ENCODE measurements at places on chromosomes 13 and 19.

DNA sequence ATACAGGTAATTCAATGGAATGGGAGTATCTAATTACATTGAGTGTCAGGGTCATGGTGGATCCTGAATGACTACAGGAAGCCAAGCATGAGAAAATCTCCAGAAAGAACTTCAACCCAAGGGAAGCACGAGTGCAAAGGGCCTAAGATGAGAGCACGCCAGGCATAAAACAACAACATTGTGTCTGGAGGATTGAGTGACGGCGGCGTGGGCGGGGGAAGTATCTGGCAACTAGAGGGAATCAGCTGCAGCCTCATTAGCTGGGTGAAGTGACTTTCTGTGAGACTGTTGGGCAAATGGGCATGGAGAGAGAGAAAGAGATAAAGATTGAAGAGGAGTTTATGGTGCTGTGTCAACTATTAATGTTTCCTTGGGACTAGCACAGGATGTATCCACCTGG lies 194.3 kb downstream of the GPC6 start:
- DNase-seq, result no peak

GRCh38 chr13:32904266-32904665 lies 112.0 kb upstream of the KL start:
- DNase-seq, result no peak

DNA sequence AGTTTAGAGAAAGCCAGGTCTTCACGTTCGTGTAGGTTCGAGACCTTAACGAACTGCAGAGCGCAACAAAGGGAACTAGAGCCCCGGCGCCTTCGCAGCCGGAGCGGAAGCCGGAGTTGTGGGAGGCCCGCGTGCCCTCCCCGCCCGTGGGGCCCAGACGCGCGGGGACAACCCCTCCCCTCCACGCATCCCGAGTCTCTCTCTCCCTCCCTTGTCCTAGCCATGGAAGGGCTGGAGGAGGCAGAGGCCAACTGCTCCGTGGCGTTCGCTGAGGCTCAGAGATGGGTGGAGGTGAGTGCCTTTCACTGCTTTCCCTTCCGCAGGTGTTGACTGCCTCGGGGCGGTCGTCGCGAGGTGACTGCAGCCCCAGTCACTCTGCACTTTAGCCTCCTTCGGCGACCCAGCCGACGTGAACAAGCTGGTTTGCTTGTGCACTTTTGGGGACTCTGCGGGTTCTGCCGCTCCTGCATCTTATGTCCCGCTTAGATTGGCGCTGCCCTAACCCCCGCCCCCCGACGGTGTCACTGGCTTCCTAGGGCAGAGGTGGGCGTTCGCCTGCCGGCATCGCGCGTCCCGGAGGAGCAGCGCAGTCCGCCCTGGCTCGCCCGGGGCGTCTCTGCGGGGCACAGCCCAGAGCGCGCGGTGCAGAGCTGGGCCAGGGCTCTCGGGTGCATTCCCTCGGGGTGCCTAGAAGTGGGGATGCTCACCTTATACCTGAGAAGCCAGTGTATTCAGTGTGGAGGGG lies 478 bp downstream of the LMO7 start:
- DNase-seq, result no peak

- no peak for DNase-seq
These were observed 132.1 kb downstream of the URI1 start for GRCh38 chr19:30074096-30074495.

DNA sequence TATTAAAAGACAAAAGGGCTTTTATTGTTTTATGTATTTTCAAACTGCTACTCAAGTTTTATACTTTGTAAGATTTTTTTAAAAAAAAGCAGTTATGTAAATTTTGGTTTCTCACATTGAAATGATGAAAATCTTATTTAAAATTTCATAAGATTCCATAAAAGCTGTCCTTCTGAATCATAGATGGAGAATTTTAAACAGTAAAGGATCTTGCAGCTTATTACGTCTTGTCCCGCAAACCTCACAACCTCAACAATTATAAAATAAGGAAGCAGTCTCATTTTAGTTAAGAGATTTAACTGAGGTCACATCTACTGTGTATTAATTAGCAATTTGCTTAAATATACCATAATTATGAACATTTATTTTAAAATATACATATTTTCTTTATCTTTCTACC lies 581.0 kb upstream of the SPRY2 start:
- no peak for DNase-seq

DNA sequence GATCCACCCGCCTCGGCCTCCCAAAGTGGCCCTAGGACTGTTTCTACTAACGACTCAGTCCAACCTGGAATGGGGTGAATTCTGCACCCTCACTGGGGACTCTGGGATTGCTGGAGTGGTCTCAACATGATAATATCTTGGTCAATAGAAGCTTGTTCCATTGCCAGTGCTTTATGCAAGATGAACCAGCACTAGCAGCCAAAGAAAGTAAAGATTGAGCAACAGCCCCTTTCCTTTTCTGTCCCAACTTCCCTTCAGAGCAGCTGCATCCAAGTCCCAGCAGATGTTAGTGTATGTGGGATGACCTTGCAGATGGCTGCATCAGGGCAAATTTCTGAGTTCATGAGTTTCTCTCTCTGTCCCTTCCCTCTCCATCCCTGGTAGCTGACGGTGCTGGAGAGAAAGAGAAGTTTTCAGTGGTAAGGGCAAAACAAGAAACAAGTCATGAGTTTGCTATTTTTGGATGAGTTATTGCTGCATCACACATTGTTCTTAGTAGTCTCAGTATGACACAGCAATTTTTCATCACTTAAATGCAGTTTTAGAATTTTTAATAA lies 183.6 kb upstream of the EDNRB start:
- no peak for DNase-seq

DNA sequence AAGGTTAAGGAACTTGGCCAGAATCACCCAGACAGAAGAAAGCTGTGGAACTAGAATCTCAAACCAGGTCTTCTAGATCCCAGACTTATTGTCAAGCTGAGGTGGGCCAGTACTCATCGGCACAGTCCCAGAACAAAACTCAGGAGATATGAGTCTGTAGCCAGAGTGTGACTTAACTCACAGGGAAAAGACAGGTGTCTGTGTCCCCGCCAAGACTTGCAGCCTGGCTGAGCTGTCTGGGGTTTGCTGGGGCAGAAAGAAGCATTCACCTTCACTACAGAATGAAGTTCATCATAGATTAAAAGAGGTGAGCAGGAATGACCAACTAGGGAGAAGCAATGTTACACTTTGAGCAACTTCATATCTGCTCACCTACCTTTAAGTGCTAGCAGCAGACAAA lies 257.2 kb downstream of the FOXO1 start:
- no peak for DNase-seq

DNA sequence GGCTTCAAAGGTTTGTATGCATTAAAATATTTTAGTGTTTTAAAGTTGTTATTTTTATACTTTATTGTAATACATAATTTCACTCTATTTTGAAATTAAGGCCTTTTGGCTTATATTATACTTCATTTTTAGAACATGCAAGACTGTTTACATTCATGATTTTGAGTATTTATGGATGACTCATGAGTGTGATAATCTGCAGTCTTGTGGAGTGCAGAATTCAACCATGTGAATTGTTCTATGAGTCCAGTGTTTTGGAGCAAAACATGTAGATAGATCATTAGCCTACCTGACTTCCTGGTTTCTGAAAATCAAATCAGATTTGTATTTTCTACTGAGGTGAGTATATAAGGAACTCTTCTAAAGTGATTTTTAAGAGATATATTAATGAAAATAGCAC lies 241.8 kb downstream of the PCCA start:
- no peak for DNase-seq

- no peak for DNase-seq
These were observed 12.7 kb downstream of the GTF3A start for GRCh38 chr13:27437126-27437525.

DNA sequence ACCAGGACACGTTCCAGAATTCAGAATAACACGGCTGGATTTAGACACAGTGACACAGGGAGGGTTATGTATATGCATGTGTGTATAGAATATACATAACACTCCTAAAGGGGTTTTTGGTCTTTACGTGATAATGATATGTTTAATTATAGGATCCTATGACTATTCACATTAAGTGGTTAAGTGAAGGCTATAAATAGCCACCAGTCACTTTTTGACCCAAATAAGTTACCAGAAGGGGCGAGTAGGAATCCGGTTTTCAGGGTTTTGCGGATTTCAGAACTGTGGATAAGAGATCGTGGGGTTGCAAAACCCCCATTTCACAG lies 6.9 kb downstream of the ANGPTL6 start:
- no peak for DNase-seq

DNA sequence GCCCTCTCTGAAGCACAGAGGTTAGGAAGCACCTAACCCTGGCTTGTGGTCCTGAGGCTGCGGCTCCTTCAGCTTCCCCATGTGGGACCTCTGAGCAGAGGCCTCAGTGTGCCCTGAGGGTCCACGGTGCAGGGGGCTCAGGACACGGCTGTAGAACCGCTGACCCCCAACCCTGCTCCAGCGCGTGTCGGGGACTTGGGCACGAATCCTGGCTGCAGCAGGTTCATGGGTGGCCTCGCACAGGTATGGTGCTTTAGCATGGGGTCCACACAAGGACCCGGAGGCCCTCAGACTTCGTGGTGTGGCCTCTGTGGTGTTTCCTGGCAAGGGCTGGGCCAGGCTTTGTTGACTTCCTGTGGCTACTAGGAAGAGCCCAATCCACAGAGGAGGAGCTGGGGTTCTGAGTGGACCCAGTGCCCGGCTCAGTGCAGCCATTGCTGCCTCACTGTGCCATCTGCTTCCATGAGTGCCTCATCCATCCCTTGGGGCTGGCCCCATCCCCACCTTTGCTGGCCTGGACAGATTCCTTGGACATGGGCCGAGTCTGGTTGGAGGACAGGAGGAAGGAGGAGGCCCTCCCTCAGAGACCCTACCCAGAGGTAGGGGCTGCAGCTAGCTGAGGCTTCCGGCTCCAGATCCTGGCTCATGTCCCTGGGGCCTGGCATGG lies 24.5 kb downstream of the ZBTB7A start:
- DNase-seq, result no peak

DNA sequence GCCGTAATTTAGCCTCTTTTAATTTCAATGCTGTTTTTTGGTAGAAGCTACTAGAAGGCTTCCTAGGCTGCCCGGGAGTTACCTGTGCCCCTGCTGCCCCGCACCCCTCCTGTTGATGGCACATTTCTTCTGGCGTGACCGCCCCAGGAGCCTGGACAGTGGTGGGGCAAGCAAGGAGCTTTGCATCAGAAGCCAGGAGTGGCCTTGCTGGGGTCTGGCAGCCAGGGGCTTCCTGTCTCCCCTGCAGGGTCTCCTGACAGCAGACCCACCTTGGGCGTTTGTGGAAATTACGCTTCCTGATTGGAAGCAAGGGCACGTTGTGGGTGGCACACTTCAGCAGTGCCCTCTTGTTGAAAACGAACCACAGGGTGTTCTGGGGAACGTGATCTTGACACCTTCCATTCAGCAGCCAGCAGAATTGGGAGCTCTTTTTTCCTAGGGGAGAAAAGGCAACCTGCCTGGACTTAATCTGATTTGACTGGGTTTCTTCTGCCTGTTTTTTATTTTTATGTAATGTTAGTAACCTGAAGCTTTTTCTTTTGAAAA lies 90.0 kb upstream of the TEX29 start:
- DNase-seq, result no peak

- DNase-seq, result no peak
These were observed 480.3 kb downstream of the LIG4 start for GRCh38 chr13:107734891-107735625.

DNA sequence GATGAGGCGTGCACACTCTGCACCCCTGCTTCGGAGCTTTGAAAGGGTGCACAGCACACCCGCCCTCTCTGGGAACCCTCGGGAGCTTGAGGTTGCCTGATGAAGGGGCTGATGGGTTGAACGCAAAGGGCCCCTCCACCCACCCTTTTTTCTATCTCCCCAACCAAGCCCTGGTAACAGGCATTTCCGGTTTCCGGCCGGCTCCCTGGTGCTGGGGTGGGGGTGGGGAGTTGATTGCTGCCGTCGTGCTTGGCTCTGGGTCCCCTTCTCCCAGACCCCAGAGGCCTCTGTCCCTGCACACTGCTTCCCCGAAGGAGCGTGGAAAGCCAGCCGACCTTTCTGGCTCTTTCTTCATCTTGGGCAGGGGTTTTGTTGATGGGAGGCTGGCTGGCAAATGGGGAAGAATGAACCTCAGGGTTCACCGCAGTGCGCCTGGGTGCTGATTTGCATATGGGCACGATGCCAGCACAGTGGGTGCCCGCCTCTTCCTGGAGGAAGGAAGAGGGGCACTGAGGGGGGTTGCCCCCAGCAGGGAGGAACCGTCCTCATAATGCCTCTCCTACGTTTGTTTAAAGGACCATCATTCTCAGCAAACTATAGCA lies 29.1 kb downstream of the VAV1 start:
- no peak for DNase-seq

DNA sequence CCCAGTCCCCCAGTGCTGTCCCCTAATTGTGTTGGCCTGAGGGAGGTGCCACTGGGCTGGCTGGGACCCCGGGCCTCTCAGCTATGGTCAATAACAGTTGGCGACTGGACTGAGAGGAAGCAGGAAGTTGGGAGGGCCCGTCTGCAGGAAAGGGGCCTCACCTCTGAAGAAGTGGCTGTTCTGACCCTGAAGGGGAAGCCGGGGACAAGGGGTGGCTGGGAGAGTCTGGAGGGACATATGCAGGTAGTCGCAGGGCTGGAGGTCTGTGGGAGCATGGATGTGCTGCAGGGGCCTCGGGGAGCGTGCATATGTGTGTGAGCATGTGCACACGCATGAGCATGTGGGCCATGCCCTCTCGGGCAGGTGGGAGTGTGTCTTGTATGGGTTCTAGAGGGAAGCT lies 5.9 kb downstream of the PKN1 start:
- no peak for DNase-seq

- no peak for DNase-seq
These were observed 47.1 kb downstream of the DCLK1 start for GRCh38 chr13:36084131-36084530.

- DNase-seq, result no peak
These were observed 739.1 kb downstream of the DIAPH3 start for GRCh38 chr13:59424661-59425060.

GRCh38 chr13:99335603-99336002 lies 28.4 kb upstream of the GPR183 start:
- DNase-seq, result no peak

- DNase-seq, result peak; percentile 58
These were observed 378.9 kb downstream of the DLEU7 start for GRCh38 chr13:50464349-50465251.

GRCh38 chr13:102399791-102400674 lies 1.8 kb downstream of the FGF14 start:
- DNase-seq, result no peak

DNA sequence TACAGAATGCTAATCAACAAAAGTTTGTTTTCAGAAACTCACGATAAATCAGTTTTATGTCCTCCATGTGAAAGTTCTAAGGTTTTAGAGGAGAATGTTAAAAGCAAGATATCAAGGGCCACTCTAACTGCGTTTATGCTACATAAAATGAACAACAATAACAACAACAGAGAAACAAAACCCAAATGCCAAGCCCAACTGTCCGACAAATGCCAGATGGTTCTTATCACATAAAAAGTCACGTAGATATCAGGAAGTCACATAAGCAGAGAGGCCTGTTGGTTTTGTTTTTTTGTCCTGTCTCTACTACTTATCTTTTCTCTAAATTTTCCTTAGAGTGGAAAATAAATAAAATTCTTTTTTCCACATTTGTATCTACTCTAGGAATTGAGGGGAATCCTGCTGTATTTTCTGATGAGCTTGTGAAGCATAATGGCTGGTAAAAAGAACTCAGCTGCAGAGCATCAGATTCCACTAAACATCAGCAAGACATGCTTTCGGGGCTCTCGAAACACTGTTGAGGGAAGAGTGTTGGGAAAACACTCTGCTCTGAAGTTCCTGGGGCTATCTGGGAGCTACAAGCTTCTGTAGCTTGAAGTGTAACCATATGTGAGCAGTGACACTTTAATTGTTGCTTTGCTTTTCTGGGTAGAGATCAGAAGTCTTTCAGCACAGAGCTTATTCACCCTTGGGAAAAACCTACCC lies 110.1 kb downstream of the SLAIN1 start:
- peak; percentile 47 for DNase-seq

Measured in left renal pelvis (tissue), 4 donors.